ENCODE measurements at places on chromosomes 13 and 19.

- peak; percentile 43 for DNase-seq
These were observed 1.9 kb downstream of the FOXO1 start for GRCh38 chr13:40664350-40665125.

- DNase-seq: no peak
These were observed 61.1 kb upstream of the MCF2L start for GRCh38 chr13:112907871-112908331.

DNA sequence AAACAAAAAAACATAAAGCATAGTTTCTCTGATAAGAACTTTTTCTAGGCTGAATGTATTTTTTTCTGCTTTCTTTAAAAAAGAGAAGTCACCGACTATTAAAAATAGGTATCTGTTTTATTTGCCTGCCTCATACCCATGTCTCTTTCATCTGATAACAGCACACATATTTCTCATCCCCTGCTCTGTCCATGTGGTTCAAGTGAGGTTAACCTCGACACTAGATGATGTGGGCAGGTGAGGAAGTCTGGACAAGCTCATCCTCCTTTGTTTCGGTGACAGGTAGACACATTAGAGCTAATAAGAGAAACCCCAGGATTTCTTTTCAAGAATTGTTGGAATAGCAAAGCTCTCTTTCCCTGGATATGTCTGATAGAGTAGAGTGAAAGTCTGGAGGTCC, 222.7 kb downstream of the GPC5 start:
- DNase-seq: no peak

- no peak for DNase-seq
These were observed 16.5 kb upstream of the B3GNT3 start for GRCh38 chr19:17778251-17778967.

DNA sequence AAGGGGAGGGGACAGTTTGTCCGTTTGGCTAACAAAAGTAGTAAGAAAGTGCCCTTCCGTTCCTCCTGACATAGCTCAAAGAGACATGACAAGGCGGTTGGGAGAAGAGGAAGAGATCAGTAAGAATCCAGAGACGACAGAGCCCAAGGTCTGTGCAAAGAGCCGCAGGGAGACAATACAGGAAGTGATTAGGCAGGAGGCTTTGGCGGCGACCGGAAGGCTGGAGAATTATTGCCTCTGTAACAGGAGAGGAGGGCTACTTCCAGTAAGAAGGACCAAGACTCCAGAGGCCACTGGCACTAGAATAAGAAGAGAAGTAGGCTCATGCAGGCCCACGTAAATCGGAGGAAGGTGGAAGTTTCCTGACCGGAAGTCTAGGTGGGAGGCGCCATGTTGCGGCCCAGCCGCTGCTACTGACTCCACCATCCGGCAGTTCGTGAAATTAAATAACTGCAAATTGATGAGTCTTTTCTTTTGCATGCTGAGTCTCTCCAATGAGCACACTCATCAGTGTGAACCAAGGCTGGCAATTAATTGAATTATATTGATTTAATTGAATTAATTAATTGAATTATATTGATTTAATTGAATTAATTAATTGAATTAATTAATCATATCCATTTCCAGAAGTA, 9.9 kb downstream of the RFX2 start:
- peak; percentile 47 for DNase-seq

DNA sequence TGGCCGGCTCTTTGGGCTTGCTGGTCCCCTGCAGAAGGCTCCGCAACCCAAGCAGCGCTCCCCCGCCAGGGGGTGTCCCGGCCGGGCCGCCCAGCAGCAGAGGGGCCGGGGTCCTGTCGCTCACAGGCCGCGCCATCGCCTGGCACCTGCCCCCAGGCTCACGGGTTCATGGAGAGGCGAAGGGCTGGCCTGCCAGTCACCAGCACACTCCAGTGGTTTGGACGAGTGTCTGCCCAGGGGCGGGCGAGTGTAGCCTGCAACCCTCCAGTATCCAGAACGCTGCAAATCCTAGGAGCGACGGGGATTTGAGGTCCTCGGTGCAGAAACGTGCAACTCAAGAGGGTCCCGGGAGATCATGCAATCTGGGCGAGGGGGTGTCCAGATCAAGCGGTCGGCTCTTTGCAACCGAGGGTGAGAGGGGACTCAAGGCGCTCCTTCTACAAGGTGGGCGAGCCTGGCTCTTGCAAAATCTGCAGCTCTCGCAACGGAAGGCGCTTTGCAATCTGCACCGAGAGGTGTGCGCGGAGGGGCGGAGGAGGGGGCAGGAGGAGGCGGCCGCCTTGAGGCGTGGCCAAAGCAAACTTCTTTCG, at the start of gene DBP:
DBP (minus strand) TSS at position 521 of the 590 bp plus-strand sequence; CDS start at position 136, 385 bp downstream.
- no peak for DNase-seq

DNA sequence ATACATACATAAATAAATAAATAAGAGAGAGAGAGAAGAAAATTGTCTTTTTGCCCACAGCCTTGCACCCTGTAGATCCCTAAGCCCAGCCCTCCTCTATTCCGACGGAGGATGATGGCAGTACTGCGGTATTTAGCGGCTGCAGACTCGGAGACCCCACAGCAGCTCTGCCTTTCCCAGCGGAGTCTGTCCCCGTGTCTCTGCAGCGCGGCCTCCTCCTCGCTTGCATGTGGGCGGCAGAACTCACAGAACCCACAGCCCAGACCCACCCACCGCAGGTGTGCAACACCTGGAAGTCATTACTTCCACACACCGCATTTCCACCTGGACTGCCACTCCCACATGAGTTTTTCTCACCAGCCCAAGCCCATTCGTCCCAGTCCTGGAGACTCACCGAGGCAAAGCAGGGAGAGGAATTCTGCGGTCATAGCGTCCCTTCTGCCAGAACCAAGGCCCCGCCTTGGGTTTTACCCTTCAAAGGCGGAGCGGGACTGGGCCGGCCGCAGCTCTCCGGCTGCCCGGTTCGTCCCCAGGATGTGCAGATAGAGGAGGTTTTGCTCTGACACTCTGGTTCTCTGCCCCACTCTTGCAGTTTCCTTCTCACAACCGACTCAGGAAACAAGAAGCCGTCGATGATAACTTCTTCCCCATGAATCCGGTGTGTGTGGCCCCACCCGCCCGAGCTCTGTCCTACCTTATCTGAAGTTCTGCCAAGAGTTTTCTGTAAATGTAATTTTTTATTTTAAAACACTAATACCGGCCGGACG, at the start of gene VSTM1:
VSTM1 (minus strand) TSS at position 548 of the 767 bp plus-strand sequence; CDS start at position 428, 120 bp downstream.
- DNase-seq: no peak

DNA sequence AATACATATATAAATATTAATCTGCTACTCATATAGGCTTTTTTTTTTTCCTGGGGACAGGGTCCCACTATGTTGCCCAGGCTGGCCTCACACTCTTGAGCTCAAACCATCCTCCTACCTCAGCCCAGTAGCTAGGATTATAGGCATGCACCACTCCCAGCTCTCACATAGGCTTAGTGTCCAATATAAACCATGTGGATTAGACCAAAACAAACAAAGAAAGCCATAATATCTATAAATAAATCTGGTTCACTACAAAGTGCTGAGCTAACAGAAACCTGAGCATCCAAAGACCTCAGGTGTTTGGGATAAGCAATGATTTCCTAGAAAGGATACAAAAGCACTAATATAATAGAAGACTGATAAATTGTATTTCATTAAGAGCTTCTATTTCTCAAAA, 26.0 kb downstream of the TBC1D4 start:
- no peak for DNase-seq

DNA sequence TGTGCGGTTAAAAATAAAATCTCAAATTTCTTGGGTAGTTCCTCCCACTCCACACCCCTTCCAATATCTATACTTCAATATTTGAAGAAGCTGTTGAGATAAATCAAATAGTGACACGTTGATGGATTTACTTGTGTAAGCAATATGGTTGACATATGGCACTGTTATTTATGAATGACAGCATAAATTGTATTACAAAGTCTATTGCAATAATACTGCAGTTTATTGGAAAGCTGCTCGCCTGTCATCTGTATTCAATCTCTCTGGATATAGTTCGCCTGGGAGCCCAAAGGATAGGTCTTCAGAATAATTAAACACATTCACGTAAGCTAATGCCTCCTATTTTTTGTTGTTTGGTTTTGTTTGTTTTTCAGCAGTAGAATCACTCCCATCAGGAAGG, 5.0 kb upstream of the ZIC5 start:
- no peak for DNase-seq

GRCh38 chr19:42092350-42092749, 16.4 kb downstream of the ZNF574 start:
- no peak for DNase-seq

DNA sequence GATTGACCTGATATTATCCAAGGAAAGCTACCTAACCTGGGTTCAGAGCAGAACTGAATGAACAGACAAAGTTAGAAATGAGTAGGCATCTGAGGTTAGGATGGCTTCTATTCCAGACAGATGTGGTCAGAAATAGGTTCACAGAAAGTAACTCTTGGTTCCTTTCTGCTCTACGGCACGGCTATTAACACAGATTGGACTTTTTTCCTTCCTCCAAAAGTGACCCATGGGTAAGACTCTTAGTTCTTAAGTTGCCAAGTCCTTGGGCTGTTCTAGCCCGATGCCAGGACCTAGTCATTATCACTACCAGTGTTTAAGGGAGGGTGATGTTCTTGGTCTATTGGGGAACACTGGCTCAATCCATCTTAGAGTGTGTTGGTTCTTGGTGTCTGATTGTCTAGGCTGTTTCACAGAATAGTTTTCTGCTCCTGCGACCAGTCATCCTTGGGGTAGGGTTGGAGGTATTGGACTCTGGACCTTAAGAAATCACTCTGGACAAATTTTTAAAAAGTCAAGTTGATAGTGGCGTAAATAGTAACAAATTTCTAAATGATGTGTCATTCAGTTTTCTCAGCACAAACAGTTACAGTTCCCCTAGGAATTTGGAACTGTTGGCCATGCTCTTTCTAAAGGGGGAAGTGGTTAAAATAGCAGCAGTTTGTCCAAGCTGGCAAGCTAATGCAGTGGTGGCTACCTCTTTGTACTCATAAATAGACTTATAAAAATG, 60.1 kb upstream of the MYCBP2 start:
- no peak for DNase-seq

DNA sequence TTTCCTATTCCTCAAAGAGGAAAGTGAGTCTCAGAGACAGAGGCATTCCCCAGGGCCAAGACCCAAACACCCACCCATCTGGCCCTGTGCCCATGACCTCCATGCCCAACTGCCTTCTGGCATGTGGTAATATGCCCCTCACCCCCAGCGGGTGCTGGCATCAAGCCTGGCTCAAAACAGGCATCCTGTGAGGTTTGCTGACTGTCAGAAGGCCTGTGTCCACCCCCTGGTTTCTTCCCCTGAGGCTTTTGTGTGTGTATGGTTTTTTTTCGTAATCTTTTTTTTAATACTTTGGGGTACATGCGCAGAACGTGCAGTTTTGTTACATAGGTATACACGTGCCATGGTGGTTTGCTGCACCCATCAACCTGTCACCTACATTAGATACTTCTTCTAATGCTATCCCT, 7.6 kb upstream of the KANK2 start:
- DNase-seq: no peak

DNA sequence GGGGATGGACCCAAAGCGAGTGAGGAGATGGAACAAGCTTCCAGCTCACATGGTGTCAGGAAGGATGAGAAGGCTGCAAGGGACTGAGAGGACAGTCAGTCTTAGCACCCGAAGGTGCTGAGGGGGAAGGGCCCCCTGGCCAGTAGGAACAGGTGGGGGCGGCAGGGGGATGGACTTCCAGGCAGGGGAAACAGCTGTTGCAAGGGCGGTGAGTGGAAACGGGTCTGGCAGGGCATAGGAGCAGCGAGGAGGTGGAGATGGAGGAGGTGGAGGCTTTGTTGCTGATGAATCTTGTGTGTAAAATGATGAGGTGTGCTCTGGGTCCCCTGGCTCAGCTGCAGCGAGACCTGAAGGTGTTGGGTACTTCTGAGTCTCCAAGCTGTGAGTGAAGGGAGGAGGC, 1.2 kb downstream of the MAP1S start:
- DNase-seq: no peak

GRCh38 chr19:2140138-2140569, 11.2 kb downstream of the AP3D1 start:
- DNase-seq: no peak

DNA sequence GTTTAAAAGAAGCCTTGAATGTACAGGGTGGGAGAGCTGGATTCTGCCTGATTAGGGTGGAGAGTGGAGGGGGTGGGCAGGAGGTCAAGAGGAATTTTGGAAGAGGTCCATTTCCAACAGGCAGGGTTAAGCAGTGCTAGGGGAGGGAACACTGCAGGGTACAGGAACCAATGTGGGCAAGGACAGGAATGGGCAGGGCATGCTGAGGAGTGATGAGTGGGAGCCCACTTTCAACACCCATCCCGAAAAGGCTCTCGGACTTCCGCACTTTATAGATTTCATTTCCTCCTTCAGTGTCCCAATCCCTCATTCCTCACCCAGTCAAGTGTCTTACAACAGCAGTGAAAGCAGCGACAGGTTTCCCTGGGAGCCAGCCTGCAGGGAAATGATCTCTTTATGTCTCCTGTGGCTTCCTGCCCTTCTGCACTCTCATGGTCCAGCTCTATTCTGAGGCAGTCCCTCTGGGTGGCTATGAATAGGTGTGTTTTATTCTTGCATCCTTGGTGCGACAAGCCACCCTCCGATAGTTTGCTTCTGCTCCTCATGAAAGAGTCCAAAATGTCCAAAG, 50.5 kb upstream of the ZNF507 start:
- no peak for DNase-seq

DNA sequence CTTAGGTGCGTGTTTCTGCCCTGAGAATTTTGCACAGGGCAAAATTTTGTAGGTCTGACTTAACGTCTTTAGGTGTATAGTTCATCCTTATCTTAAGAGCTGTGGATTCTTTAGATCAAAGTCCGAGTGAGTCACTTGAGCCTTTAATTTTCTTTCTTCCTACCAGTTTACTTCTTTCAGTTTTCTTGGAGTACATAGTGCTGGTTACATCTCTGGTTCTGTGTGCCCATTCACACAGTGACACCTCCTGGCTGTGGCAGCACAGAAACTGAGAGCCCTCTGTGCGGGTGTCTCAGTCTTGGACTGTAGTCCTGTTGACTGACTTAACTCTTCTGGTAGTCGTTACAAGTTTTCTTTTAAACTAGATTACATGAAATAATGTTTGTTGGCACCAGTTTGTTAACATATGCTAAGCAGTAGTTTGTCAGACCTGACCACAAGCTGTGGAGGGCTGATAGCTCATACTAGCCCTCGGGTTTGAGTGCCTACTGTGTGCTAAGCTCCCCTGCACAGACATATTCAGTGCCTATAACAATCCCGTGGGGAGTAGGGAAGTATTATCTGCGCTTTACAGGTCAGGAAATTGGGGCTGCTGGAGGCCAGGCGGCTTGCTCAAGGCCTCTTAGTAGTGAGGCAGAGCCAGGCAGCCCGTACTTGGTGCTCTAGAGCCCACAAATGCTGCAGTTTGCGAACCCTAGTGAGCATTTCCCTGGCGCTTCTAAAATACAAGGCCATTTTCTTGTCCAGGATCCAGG, 1.6 kb downstream of the GATAD2A start:
- DNase-seq: peak; percentile 34

- DNase-seq: no peak
These were observed 82.5 kb upstream of the MYCBP2 start for GRCh38 chr13:77409412-77409811.

- no peak for DNase-seq
These were observed 505 bp upstream of the ZIC2 start for GRCh38 chr13:99980824-99981734.

All from naive thymus-derived CD4-positive, alpha-beta T cell (primary cell).